Thoracic aorta (tissue), 2 donors: ENCODE measurements at places on chromosomes 6 and 20. TPM values are rescaled to one million over a fixed set of nuclear protein-coding genes. Genes with fewer than 3 reads are reported as not detected.

The CST4 gene
- total RNA-seq = not detected

The NRSN1 gene
- not detected for total RNA-seq

The BTNL2 gene
- not detected for total RNA-seq

The KCNK16 gene
- not detected for total RNA-seq
